ENCODE measurements at places on chromosomes 3 and 15. TPM values are rescaled to one million over a fixed set of nuclear protein-coding genes. Genes with fewer than 3 reads are reported as not detected.

Gene TM4SF1
- total RNA-seq: 726 TPM

Gene PLSCR4
- 119 TPM for total RNA-seq

Gene SLC6A11
- 0.03 TPM for total RNA-seq

Gene CD86
- total RNA-seq: not detected

Gene TAMM41
- total RNA-seq: 5.0 TPM

Gene TMCO5A
- total RNA-seq: not detected

Gene RASGRF1
- total RNA-seq: not detected

Gene AP3B2
- 0.39 TPM for total RNA-seq

Gene INSYN1
- total RNA-seq: 3.3 TPM

Gene FEZF2
- not detected for total RNA-seq

Gene PRSS50
- not detected for total RNA-seq

Gene DLL4
- 0.07 TPM for total RNA-seq

Gene CACNA2D2
- 0.07 TPM for total RNA-seq

Gene IGSF11
- total RNA-seq: under 0.01 TPM

Gene CACNA2D3
- 0.03 TPM for total RNA-seq

Gene AADAC
- 1.9 TPM for total RNA-seq

Gene CDHR4
- 0.07 TPM for total RNA-seq

Gene ADAMTS7
- 18.8 TPM for total RNA-seq

Gene GALNT15
- total RNA-seq: 9.1 TPM

Gene KLHDC8B
- total RNA-seq: 31.7 TPM

Gene IP6K1
- 51.4 TPM for total RNA-seq

Gene FAN1
- total RNA-seq: 20.8 TPM

Gene TMEM108
- not detected for total RNA-seq

Gene ADGRG7
- not detected for total RNA-seq

Gene TPRA1
- total RNA-seq: 49.5 TPM

Gene REC114
- total RNA-seq: not detected

Gene DISP2
- total RNA-seq: 0.17 TPM

Gene FES
- 17.4 TPM for total RNA-seq

Gene ERICH6
- 0.03 TPM for total RNA-seq

Gene LMAN1L
- total RNA-seq: not detected

Gene IGDCC3
- total RNA-seq: not detected

Gene WDR93
- 0.07 TPM for total RNA-seq

Gene IRAK2
- 22.7 TPM for total RNA-seq

Gene ATP2B2
- not detected for total RNA-seq

Gene ZSCAN2
- 6.5 TPM for total RNA-seq

Gene SCN11A
- total RNA-seq: under 0.01 TPM

Gene MGLL
- total RNA-seq: 77.0 TPM

Gene EFCAB12
- total RNA-seq: 0.03 TPM

Gene CLRN1
- total RNA-seq: not detected

Gene GATA2
- total RNA-seq: 2.3 TPM

Gene BOC
- total RNA-seq: 7.6 TPM

Gene TERC
- total RNA-seq: 23.9 TPM

Gene CLDN16
- total RNA-seq: 0.30 TPM

Gene TLNRD1
- 4.8 TPM for total RNA-seq

Gene C3orf70
- total RNA-seq: 0.46 TPM

Gene FSIP1
- total RNA-seq: 1.6 TPM

Gene DAZL
- total RNA-seq: not detected

Gene SIDT1
- total RNA-seq: 0.20 TPM

Gene ADPRH
- 4.5 TPM for total RNA-seq

Gene EFL1
- total RNA-seq: 30.2 TPM

Gene SI
- total RNA-seq: not detected

Gene ATP13A4
- 0.36 TPM for total RNA-seq

Gene MAGEL2
- 0.73 TPM for total RNA-seq

Gene TRNT1
- 20.0 TPM for total RNA-seq

All from smooth muscle cell of the pulmonary artery (primary cell).